A549 treated with DMSO at 1 μM for 4 hours (cell line): ENCODE measurements at places on chromosomes 4 and X. TPM values are rescaled to one million over a fixed set of nuclear protein-coding genes. Genes with fewer than 3 reads are reported as not detected.

CLDN34 gene
- not detected in 5 replicates for total RNA-seq

UGT2A1 gene
- not detected in 5 replicates for total RNA-seq

GABRE gene
- 15.9 to 28.1 TPM (median 23.7 TPM) in 5 replicates for total RNA-seq

SLC10A7 gene
- 1.7 to 3.1 TPM (median 2.5 TPM) in 5 replicates for total RNA-seq

SLC25A53 gene
- 3.7 to 5.1 TPM (median 4.4 TPM) in 5 replicates for total RNA-seq

SPON2 gene
- total RNA-seq: 0.12 to 0.54 TPM (median 0.33 TPM) in 4 of 5 replicates, not detected in the other

UGT2B11 gene
- total RNA-seq: 0.08 to 0.14 TPM (median 0.10 TPM) in 5 replicates

REPS2 gene
- total RNA-seq: 0.45 to 0.89 TPM (median 0.82 TPM) in 5 replicates

CENPC gene
- 3.2 to 4.5 TPM (median 4.3 TPM) in 5 replicates for total RNA-seq

RPL36A gene
- 2,432 to 3,415 TPM (median 2,467 TPM) in 5 replicates for total RNA-seq

MAPK10 gene
- 0.34 to 0.68 TPM (median 0.45 TPM) in 5 replicates for total RNA-seq

SYTL5 gene
- 0.21 to 0.45 TPM (median 0.44 TPM) in 5 replicates for total RNA-seq
